ENCODE measurements at places on chromosomes 3 and 15.

GRCh38 chr3:24523215-24523614 lies 28.6 kb upstream of the THRB start:
- DNase-seq = no peak

GRCh38 chr3:102069211-102069662 lies 219.9 kb downstream of the NFKBIZ start:
- DNase-seq = peak; percentile 71

DNA sequence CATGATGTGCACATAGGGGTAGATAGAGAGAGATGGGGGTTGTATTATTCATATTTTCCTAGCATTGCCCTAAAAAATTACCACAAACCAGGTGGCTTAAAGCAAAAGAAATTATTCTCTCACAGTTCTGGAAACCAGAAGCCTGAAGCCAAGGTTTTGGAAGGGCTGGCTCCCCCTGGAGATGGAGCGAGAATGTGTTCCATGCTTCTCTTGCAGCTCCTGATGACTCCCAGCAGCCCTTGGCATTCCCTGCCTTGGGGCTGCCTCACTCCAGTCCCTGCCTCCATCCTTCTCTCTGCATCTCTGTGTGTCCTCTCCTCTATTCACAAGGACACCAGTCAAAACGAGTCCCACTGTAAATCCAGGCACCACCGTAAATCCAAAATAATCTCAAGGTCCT lies 91.5 kb upstream of the FAM174B start:
- DNase-seq = no peak

DNA sequence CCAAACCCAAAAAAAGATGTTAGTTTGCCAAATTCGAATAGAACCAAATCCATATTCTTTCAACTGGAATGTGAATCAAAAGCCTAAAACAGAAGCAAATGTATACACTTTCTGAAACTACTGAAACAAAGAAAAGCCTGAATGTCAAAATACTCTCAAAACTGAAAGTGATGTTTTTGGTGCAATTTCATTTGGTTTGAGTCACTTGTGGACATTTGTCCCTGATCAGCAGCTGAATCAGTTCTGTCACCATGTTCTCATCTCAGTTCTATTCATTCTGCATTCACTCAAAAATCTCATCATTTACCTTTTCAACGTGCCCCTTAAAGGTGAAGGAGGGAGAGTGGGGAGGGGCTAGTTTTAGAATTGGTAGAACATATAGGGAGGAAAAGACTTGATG lies 266.8 kb downstream of the ABHD5 start:
- DNase-seq = no peak

DNA sequence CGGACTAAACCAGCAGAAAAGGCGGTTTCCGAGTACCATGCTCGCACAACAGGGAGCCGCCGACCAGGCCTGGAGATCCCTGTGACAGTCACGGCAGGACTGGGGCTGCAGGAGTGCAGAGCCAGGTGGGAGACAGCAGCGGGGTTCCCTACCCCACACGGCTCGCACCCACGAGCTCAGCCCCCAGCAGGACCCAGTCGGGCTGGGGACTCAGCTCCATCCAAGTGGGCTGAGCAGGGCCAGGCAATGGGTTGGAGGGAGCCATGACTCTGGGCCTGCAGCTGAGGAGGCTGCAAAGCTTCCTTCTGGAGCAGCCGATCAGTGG lies 15.8 kb downstream of the XXYLT1 start:
- no peak for DNase-seq

GRCh38 chr3:69181592-69182211 lies 59.3 kb upstream of the LMOD3 start:
- DNase-seq = peak; percentile 12

GRCh38 chr3:129238945-129239705 lies 10.3 kb upstream of the COPG1 start:
- peak; percentile 77 for DNase-seq

- no peak for DNase-seq
Measured at GRCh38 chr3:56782215-56782614, 19.5 kb downstream of the ARHGEF3 start.

All from fibroblast of gingiva (primary cell).